ENCODE measurements at places on chromosomes 3 and 15.

- DNase-seq, result no peak
These were observed 161.5 kb upstream of the PFN2 start for GRCh38 chr3:150132101-150132749.

- DNase-seq, result no peak
These were observed 4.7 kb upstream of the DIS3L start for GRCh38 chr15:66288551-66289185.

GRCh38 chr3:40585381-40586016, 60.7 kb downstream of the ZNF621 start:
- DNase-seq, result no peak

DNA sequence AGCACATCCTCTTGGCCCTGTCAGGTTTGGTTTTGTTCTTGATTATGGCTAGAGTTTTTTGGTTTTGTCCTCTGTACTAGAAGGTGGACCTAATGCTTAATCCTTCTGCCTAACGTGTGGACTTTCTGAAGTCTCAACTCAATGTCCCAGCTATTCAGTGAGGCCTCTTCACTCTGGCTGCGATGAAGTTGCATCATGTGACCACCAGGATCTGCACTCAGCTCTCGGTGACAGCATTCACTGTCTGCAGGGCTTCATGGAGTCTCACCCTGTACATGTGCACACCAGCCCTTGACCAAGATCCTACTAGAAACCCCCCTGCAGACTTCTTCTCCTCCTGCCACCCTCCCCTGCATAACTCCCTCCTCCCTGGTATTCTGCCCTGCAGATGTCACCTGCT, 38.7 kb upstream of the HRH1 start:
- no peak for DNase-seq

DNA sequence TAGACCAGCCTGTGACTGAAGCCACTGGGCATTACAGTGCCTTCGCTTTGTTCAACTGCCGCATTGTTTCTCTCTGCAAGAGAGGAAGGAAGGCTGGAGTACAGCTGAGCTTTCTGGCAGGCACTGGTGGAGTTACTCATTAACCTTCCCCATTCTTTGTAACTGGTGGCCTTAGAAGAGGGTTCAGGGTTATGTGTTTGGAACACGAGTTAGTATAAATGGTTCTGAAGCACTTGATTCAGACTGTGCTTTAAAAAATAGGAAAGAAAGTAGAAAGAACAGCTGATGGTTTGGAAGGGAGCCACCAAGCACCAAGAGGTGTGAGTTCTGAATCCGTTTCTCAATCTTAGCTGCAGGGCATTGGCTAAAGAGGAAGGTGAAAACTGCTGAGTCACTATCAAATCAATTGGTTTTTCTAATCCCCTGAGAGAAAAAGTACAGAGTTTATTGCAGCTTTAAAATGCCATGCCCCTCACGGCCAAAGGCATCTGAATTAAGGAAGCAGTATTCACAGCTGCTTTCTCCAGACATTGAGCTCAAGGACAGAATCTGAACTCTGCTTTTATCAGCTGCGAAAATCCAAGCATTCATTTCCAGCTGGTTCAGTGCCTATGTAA, 3.6 kb downstream of the HGD start:
- no peak for DNase-seq

GRCh38 chr3:87035339-87035738, 44.4 kb upstream of the VGLL3 start:
- no peak for DNase-seq

DNA sequence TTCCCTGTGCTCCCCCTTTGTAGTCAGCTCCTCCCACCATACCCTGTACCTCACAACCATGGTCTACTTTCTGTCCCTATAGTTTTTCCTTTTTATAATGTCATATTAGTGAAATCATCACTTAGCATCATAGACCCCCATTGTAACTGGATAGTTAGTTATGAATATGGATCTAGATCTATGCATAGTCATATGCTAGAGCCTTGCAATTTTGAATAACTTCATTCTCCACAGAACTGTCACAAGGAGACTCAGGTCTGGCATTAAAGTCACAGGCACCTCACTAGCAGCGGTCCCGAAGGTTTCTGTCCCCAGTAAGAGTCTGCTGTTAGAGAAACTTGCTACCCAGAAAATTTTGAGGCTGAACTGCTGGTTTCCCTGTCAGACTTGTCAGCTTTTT, 102.0 kb upstream of the NUDT16 start:
- DNase-seq, result no peak

- no peak for DNase-seq
These were observed 22.3 kb downstream of the NBEAL2 start for GRCh38 chr3:47001731-47002170.

DNA sequence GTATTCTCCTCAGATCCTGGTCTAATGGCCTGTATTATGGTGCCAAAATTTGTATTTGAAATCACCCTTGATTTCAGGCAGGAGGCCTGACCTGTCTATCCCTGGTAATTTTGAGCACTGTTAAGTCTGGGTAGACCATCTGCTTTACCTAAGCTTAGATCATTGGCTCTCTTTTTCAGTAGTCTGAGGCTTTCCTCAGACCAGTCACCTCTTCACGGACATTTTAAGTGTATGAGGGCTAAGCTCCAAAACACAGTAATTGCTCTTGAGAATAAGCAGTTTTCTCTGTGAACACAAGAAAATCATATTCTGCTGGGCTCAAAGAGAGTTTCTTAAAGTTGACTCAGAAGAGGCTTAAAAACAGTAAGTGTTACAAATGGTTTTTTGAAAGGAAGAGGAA, 92.0 kb upstream of the SAMMSON start:
- no peak for DNase-seq

DNA sequence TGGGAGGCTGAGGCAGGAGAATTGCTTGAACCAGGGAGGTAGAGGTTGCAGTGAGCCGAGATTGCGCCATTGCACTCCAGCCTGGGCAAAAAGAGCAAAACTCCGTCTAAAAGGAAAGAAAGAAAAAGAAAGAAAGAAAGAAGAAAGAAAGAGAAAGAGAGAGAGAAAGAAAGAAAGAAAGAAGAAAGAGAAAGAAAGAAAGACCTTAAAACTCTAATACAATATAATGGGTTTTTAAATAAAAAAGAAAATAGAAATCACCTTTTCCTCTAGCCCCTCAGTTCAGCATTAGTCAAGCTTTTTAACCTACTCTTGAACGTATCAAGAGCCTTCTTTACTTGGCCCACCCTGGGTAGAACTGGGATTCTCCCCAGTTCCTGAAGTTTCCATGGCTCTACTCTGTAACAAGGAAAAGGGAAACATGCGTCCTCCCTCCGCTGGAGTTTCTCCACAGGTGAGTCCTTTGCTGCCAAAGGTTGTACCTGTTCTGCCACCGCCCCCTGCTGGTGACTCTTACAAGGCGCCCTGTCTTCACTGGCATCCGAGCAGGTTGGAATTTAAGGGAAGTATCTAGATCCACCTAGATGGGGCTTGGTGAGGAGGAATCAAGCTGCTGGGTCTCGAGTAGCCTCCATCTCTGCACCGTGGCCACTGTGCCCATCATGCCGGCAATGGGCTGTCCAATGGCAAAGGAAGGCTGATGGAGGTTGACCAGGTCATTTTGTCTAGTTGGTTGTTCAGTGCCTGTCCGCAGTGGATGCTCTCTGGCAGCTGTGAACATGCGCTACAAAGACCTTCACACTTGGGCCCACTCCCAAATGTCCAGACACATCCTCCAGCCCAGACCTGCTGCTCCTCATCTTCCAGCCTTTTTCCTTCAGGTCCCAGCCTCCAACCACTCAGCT, 20.6 kb upstream of the EPHB3 start:
- no peak for DNase-seq

DNA sequence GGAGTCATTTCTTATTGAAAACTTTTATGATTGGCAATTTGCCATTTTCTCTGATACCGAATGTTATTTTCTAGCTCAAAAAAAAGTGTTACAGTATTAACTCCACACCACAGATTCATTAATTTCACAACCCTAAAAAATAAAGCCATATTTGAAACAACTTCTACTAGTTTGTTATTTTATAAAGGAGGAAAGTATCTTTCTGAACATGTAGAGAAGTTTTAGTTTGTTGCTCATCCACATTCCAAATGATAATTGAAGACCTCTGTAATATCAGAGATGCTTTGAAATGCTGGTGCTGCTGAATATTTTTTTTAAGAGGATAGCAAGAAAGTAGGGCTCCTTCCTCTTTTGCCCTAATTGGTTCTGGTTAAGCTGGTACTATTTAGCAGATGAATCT, 1.9 kb downstream of the VGLL3 start:
- no peak for DNase-seq

- DNase-seq, result no peak
These were observed 7.2 kb downstream of the KLHL6 start for GRCh38 chr3:183548262-183548769.

- DNase-seq, result peak; percentile 68
These were observed 45.7 kb downstream of the C2CD4B start for GRCh38 chr15:62119227-62119864.

- peak; percentile 5 for DNase-seq
These were observed 799.8 kb downstream of the NSUN3 start for GRCh38 chr3:94862703-94863102.

DNA sequence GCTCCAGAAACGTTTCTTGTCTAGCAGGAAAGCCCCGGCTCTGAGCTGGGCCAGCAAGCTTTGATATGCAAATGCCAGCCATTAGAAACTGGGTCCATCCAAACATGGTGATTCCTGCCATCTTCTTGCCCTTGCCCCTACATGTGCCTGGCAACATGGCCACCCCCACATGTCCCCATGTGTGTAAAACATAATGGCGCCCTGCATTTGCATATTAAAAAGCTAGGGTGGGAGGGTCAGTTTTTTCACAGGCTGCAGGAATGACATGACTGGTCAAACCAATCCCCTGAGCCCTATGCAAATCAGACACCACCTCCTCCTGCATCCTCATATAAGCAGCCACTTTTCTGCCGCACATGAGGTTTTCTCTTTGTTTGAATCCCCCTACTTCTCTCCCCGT, 21.2 kb downstream of the GPR156 start:
- no peak for DNase-seq

DNA sequence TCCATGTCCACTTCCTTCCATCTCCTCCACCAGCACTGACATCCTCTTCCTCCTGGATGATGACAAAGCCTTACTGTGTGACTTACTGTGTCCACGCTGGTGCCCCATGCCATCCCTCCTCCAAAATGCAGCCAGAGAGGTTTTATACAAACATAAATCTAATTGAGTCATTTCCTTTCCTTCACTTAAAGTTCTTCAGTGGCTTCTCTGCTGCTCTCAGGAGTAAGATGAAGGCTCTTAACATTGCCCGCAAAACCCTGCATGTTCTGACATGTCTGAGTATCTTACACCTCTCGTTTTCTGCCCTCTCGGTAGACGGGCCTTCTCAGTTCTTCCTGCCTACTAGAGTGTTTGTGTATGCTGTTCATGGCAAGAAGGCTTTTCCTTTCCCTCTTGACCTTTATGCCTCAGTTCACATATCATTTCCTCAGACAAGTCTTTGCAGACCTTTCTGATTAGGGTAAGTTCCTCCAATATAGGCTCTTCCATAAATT, 175.5 kb downstream of the CFAP20DC start:
- DNase-seq, result peak; percentile 12

- DNase-seq, result no peak
These were observed 22.2 kb downstream of the CP start for GRCh38 chr3:149199474-149199873.

DNA sequence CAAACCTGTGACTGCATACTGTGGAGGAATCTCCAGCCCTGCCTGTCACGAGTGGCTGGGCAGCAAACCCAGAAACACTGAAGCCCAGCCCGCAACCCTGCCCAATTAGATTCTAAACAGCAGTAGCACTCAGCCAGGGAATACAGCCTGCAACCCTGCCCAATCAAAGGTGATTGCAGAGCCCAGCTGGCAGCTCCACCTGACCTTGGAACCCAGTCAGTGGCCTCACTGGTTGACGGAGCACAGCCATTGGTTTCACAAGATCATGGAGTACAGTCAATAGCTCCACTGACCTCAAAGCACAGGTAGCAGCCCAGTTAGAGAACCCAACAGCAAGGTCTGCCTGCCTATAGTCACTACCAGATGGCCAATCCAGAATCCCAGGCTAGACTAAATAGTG, 35.2 kb upstream of the MYLK start:
- DNase-seq, result no peak

DNA sequence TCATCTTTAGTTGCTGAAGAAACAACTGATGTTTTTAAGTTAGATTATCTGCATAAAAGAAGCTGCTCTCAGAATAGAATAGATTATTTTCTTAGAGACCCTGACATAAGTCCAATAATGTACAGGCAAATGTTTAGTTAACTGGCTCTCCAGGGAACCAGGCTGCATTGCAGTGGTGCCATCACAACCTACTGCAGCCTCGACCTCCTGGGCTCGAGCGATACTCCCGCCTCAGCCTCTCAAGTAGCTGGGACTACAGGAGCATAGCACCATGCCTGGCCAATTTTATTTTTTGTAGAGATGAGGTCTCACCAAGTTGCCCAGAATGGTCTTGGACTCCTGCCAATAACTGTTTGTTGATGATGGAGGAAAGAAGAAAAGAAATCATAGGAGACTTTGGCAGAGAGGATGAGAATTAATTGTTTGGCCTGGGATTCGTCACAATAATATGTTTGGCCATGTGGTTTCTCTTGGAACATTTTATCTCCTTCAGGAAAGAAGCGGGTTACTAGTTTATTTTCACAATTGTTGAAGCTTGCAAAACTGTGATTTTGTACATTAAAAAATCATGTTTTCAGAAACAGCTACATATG, 429.2 kb downstream of the CADM2 start:
- DNase-seq, result no peak

DNA sequence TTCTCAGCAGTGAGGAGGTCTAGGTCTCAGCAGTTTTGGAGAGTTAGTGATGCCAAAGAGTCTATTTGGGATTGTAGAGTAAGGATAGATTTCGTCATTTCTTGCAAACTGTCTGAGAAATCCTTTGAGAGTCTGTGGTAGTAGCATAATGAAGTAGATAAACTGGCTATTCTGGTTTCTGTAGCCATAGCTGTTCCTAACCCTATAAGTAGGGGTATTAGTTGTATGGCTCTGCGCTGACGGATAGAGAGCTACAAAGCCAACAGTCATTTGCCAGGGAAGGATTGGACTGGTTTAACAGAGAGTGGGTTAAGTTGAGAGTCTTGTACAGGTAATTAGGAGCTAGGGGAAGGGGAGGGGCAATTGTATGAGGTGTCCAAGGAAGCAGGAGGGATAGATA, 50.6 kb downstream of the KLHDC8B start:
- DNase-seq, result no peak

DNA sequence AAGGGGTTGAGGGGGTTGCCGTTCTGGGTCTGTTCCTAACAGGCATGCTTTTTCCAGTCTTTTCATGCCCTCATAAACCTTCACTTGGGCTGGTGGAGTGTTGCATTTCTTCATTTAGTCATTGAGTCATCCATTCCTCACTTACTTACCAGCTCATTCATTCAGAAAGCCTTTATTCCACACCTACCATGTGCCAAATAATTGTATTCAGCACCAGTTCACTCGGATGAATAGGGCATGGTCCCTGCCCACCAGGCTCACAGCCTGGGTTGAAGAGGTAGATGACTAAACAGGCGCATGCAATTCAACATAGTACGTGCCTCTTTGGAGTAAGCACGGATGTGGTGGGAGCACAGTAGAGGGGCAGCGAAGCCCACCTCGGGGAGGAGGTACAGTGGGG, 35.1 kb upstream of the THSD4 start:
- no peak for DNase-seq
